Stimulated activated CD8-positive, alpha-beta memory T cell treated with anti-CD3 and anti-CD28 coated beads, Interleukin-2, amount 100 ng/mL, for 1 hour (primary cell): ENCODE measurements at places on chromosomes 4 and X.

GRCh38 chr4:84681486-84682274 is 98.8 kb downstream of the CDS1 start:
- no peak for DNase-seq

DNA sequence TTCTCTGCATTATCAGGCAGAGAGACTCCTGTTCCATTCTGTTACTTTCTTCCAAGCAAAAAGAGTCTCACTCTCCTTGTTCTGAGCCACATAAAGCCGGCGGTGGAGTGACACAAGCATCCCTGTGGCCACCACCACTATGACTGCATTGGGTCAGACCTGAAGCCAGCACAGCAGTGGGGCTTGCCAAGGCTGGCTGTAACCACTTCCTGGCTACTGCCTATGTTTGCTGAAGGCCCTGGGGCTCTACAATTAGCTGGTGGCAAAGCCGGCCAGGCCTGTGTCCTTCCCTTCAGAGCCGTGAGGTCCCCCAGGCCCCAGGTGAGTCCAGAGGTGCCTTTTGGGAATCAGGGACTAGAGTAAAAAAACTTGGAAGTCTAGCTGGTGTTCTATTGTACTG is 31.8 kb downstream of the PLAC8 start:
- no peak for DNase-seq

GRCh38 chrX:78540171-78540570 is 119.0 kb downstream of the RTL3 start:
- DNase-seq: no peak

DNA sequence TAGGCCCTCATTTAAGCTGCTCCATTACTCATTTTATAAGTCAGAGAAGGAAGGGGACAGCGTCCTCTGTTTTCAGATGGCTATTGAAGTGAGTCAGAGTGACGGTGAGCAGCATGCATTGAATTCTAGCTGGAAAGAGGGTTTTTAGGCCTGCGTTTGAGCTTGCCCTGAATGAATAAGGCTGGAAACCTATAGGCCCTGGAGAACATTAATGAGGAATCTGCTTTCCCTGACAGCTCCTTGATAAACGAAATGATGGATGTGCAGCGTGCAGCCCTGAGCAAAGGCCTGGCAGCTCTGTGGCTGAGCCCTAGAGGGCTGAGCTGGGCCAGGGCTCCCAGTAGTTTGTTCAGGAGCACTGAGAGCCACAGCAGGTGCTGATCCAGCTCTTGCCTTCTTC is 33.4 kb downstream of the TBL1X start:
- no peak for DNase-seq

DNA sequence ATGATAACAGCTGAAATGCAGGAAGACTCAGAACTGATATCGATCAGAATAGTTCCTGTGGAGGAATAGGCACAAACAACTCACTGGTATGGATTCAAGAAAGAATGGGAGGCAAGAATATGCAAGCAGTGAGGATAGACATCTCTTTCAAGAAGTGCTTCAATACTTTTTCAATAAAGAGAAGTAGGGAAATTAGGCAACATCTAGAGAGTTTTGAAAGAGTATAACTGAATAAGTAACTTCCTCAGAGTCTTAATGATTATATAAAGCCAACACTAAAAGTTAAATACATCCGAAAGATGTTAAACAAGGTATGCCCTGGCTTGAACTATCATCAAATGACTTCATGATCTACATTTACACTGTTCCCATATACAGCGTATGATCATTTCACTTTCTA is 1443.0 kb downstream of the PCDH7 start:
- no peak for DNase-seq

- DNase-seq: no peak
These were observed 435.8 kb upstream of the CPEB2 start for GRCh38 chr4:14566518-14566917.

GRCh38 chrX:119758731-119759247 is 401 bp downstream of the SOWAHD start:
- DNase-seq: no peak

- no peak for DNase-seq
These were observed 23.8 kb downstream of the FLNA start for GRCh38 chrX:154350429-154351182.

DNA sequence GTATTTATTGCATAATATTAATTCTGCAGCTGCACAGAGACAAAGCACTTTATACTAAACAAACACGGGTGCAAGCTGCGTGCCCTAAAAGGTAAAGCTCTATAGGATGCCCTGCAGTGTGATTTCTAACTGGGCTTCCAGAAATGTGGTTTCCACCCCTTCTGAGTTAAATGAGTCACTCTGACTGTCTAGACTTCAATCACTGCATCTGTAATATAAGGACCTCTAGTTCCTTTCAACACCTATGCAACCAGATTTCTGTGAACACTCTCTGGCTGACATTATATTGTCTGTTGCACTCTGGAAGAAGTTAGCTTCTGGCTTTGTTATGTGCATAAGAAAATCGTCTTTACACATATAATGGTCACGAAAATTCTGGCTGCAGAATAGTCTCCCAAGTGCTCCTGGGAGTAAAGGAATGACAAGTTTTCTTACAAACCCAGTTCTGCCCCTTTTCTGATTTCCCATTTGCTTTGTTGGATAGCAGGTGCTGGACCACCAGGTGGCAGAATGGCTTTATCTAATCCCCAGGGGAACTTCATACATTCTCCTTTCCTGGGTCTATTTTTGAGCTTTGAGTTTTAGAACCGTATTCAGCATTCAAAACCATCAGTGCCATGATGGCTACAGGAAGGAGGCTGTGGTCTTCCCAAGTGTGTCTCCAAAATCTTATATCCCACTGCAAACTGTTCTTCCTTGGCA is 842.2 kb downstream of the STIM2 start:
- no peak for DNase-seq
